ENCODE measurements at places on chromosomes 11 and 22. TPM values are rescaled to one million over a fixed set of nuclear protein-coding genes. Genes with fewer than 3 reads are reported as not detected.

DNA sequence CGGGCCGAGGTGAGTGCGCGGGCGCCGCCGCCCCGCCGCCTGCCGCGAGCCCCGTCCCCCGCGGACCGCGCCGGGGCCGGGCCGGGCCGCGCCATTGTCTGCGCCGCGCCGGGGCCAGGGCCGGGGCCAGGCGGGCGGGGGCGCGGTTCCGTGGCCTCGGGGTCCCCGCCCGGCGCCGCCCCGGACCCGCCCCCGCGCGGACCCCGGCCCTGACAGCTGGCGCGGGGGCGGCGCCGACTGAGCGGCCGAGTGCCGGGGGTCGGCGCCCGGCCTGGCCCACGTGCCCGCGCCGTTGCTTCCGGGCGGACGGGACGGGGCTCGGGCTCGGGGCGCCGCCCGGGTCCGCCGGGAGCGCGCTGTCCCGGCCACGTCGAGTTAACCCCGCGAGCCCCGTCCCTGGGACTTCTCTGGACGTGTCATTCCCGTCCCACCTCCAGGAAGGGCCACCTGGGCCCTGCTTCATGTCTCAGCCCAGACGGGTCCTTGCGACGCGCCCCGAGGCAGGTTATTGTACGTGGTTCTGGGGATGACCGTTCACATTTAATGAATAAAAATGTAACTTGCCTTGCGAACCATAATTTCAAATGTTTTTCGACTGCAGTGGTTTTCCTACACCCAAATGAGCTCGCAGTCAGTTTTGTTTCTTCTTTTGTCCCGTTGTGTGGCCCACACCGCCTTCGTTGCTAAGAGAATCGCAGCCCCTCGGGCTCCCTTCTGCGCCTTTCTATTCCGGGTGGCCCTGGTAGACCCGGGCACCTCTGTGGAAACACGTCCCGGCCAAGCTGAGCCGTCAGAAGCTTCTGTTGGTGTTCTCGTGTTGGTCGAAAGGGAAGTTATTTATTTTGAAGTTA, 562 bp downstream of the ZBED4 start:
- peak; percentile 39 for DNase-seq

The KDM4D gene
- 0.25 TPM for total RNA-seq

- DNase-seq: peak; percentile 72
Measured at GRCh38 chr11:67437082-67437808, at the start of gene PTPRCAP. TSS of gene PTPRCAP (minus strand) at chr11:67437682. CDS start at chr11:67437619, 63 bp downstream.

The APOBEC3A gene
- not detected for total RNA-seq

The CHRM4 gene
- total RNA-seq: 2.8 TPM

GRCh38 chr11:64619811-64620380, 28.9 kb downstream of the SLC22A12 start:
- no peak for DNase-seq

DNA sequence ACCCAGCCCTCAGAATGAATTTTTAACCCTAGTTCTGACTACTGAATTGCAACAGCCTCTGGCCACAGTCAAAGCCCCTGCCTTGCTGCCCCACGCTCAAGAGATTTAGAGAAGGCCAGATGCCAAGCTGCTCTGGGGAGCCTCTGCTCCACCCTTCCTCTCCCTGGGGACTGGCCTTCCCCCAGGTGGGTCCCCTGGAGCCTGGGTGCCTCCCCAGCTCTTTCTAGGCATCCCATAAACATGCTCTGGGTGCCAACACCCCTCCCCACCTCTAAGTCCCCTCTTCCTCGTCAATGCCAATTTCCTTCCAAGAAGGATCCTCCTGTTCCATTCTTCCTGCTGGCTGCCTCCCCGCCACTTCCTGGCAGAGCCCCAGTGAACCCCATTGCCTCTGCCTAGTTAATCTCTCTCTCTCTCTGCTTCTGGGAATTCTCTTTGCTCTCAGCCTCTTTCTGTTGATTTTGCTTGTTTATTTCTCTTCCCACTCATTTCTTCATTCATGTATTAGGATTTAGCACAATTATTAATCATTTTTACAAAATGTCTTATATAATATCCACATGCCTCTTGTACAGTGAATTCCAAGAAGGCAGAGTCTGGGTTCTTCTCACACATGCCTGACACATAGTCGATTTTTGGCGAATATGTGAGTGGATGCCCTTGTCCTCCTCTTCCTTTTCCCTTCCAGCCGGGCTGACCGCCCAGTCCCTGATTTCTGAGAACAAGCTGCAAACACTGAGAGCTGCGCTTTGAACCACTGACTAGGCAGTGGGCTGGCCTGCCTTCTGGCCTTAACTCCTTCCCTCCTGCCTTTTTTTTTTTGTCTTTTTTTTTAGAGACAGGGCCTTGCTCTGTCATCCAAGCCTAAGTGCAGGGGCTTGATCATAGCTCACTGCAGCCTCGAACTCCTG, 17.5 kb downstream of the UQCR10 start:
- no peak for DNase-seq

DNA sequence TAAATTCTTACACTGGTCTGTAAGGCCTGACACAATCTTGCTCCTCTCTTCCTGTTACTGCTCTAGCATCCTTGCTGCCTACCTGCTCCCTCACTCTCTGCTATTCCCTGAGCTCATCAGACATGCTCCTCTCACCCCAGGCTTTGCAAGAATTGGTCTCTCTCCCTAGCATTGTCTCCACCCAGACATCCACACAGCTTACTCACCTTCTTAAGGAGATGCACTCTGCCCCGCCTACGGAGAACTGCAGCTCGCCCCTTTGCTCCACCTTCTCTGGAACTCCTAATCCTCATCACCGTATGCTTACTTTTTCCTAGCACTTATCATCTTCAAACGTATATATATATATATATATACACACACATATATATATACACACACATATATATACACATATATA, 23.3 kb upstream of the TMPRSS5 start:
- DNase-seq: no peak

DNA sequence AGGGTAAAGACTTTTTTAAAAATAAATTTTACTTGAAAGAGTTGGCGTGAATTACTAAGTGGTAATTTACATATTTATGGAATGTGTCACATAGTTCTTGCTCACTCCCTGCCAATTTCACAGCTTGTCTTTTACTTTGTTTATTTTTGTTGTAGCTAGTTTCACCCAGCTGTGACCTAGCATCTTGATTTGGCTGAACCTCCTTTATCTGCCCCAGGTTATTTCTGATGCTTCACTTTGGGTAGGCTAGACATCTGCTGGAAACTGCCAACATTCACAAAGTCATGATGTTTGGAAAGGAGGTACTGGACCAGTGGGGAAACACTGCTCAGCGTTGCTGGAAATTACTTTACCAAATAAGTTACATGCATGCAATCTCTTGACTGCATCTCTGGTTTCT, 1676.0 kb upstream of the RAG2 start:
- DNase-seq: no peak

GRCh38 chr11:67308031-67308866, 4.9 kb downstream of the SSH3 start:
- DNase-seq: no peak

DNA sequence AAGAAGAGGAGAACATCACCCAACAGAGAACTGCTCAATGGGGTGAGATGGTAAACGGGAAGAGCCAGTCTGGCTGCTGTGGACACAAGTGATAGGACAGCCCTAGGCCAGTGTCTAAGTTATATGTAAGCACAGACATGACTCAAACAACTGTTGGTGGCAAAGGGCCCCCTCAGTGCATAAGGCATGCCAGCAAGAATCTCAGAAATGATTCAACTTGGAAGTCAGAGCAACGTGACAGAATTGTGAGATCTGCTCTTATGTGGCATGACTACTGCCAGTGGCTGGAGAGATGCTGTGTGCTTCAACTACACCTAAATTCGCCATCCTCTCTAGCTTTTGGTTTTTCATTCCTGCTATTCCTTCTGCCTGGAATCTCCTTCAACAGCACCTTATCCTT, 7.4 kb downstream of the SLN start:
- no peak for DNase-seq

GRCh38 chr22:39317084-39317774, 2.2 kb downstream of the RPL3 start:
- DNase-seq: no peak

All from CD4-positive, CD25-positive, alpha-beta regulatory T cell (primary cell).